ENCODE measurements at places on chromosomes 5 and 9.

GRCh38 chr9:10678790-10679189, 66.0 kb upstream of the PTPRD start:
- DNase-seq = no peak

- no peak for DNase-seq
Observed at GRCh38 chr5:109506556-109506955, 96.8 kb upstream of the PJA2 start.

DNA sequence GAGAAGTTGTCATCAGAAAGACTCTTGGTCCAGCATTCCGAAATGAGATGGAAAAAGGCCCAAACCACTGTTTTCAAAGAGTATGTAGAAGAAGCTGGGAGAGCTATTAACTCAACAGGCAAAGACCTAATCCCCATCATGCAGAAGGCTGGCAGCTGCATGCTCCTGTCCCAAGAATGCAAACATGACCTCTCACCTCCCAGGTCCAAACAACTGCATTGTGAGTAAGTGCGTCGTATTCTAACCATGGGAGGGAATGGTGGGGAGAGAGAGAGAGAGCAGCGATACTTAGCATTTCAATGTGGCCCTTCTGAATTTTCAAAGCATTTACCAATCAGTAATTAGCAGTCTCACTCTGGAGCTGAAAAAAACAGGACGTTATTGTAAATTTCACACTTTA, 27.6 kb downstream of the TRPC7 start:
- DNase-seq = no peak

DNA sequence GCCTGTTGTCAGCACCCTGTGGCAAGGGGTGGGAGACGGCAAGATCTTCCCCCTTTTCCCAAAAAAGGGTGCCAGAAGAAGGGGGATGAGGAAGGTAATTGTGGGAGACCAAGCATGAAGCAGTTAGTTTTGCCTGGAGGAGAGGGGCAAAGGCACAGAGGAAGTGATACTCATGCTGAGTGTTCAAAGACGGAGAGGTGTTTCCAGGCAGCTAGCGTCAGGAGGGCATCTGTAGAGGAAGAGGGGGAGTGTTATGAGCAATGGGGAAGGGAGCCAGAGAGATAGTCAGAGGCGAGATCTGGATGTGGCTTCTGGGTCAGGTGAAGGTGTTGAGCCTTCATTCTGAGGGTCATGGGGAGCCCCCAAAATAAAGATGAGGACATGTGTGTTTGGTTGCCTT, 26.9 kb upstream of the ADAM19 start:
- no peak for DNase-seq

DNA sequence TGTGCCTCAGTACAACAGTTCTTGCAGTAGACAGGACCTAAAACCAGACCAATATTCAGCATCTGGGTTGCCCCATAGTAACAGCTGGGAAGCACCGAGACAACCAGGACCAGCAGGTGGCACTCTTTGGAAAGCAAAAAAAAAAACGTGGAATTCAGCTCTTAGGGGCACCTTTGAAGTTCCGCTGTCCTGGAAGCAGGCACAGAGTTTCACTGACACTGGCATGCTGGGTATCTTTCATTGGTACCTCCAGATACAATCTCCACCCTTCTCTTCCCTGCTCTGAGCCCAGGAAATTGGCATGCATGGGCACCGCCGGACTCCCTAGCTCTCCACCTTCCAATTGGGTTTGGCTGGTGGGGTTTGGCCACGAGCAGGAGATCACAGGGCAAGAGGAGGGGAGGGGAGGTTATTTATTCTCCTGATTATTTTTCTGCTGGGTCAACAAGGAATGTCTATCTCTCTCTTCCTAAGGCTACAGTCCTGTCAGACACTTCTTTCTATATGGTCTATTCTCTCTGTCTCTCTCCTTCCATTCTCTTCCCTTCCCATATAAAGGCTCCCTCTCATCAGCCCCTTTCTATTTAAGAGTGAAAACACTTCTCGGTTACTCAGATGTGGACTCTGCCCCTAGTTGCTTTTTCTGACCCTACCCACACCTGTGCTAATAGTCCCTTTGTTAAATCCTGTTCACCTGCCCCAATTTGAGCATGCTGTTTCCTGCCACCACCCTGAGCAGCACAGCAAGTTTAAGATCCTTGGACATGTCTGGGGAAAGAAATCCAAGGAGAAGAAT, 1.9 kb upstream of the IDNK start:
- DNase-seq = no peak

GRCh38 chr5:105544300-105544699, 1981.7 kb upstream of the NUDT12 start:
- DNase-seq = no peak

GRCh38 chr5:121199216-121199999, 652.3 kb upstream of the FTMT start:
- no peak for DNase-seq

DNA sequence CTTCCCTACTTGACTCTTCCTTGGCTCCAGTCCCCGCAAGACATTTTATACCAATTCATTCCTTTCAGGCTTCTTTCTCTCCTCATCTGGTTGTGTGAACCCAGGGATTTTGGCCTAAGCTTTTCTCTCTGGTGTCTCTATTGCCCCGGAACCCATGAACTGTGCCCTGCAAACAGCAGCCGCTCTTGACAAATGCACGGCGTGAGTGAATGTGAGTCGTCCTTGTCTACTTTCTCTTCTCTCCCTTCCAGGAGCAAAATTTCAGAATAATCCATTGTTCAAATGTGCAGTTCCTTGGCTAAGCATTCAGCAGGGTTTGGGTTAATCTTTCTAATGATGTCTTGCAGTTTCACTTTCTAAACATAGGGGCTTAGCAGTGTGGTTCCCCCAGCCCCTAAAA, 250.4 kb upstream of the IRX4 start:
- no peak for DNase-seq

GRCh38 chr5:134059758-134060495, 54.6 kb upstream of the TCF7 start:
- peak; percentile 31 for DNase-seq

Data from cerebellum (tissue), 4 donors.